Foreskin keratinocyte (primary cell): ENCODE measurements at places on chromosomes 3 and 15. TPM values are rescaled to one million over a fixed set of nuclear protein-coding genes. Genes with fewer than 3 reads are reported as not detected.

GOLGA6D gene
- not detected in 2 replicates for total RNA-seq

GRCh38 chr3:100141586-100141985 lies 27.3 kb upstream of the FILIP1L start:
- no peak for DNase-seq

DNA sequence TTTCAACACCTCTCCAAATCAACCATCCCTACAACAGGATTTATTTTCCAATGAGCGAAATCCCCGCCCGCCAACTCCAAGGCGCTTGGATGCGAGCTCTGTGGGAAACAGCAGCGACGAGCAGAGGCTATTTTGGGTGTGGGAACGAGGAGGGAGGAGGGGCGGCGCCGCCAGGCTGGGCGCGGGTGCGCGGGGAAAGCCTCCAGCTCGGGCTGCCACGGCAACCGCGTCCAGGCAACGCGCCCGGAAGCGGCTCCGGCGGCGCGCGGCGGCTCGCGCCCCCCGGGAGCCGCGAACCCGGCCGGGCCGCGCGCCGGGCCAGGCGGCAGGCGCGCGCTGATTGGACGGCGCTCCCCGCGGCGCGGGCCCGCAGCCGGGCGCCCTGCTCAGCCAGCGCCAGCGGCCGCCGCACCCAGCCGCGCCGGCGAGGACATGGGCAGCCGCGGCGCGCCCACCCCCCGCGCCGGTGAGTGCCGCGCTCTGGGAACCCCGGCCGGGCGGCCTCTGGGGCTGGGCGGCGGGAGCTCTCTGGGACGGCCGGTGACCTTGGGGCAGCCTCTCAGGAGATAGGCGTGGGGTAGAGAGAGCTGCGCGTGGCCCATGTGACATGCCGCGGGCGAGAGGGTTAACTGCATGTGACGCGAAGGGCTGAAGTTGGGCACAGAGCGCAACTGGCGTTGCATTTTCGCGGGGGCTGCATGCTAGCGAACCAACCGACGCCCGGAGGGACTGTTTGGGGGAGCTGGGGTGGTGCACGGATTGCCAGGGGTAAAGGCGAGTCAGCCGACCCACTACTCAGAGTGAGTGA lies at the start of gene FAM81A:
Gene FAM81A, plus strand, starts transcription at position 370 of the 808 bp plus-strand sequence. CDS start 20,441 bp downstream, outside the sequence.
- no peak for DNase-seq

ALDH1A3 gene
- 134 and 232 TPM in 2 replicates for total RNA-seq

GLDN gene
- total RNA-seq, result not detected in 2 replicates

DNA sequence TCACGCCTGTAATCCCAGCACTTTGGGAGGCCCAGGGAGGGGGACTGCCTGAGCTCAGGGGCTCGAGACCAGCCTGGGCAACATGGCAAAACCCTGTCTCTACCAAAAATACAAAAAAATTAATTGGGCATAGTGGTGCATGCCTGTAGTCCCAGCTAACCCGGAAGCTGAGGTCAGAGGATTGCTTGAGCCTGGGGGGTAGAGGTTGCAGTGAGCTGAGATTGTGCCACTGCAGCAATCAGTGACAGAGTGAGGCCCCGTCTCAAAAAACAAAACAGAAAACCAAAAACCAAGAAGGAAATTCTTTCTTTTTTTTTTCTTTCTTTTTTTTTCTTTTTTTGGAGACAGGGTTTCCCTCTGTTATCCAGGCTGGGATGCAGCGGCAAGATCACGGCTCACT lies 3.5 kb downstream of the SPATA12 start:
- no peak for DNase-seq

DNA sequence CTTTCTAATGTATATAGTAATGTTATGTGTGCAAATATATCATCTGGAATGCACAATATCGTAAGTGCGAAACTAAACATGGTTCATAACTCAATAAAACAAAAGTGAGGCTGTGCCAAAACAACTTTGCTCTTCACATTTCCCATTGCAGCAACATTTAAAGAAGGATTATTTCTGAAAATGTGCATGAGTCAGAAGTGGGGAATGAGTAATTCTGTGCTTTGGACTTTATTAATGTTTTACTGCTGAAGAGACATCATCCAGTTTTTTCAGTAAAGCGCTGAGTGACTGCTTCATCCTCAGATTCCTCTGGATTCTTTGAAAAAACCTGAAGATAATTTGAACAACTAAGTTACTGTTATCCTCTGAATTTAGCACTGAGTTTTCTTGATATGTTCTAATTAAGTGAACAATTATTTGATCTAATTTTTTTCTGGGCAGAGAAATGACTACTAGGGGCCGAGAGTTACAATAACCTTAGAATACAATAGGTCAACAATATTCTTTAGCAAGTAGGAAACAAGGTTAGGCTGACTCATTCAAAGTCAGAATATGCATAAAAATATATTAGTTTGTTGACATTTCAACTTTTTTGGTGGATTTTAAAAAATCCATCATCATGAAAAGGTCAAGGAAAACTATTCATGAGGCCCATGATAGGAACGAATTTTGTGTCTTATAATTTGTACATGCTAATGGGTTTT lies 20.0 kb upstream of the PLCL2 start:
- peak; percentile 44 for DNase-seq

GRCh38 chr15:94324117-94324826 lies 92.9 kb downstream of the MCTP2 start:
- peak; percentile 22 for DNase-seq

CHAC1 gene
- total RNA-seq, result 14.4 and 18.5 TPM in 2 replicates

- peak; percentile 44 for DNase-seq
These were observed 69.8 kb downstream of the SQOR start for GRCh38 chr15:45704329-45705249.

GRCh38 chr15:73684581-73685455 lies 635 bp downstream of the CD276 start:
- peak; percentile 58 for DNase-seq

- no peak for DNase-seq
These were observed 187.2 kb downstream of the TLE3 start for GRCh38 chr15:69910514-69910913.

SOX2 gene
- total RNA-seq, result 0.07 and 0.32 TPM in 2 replicates

DNA sequence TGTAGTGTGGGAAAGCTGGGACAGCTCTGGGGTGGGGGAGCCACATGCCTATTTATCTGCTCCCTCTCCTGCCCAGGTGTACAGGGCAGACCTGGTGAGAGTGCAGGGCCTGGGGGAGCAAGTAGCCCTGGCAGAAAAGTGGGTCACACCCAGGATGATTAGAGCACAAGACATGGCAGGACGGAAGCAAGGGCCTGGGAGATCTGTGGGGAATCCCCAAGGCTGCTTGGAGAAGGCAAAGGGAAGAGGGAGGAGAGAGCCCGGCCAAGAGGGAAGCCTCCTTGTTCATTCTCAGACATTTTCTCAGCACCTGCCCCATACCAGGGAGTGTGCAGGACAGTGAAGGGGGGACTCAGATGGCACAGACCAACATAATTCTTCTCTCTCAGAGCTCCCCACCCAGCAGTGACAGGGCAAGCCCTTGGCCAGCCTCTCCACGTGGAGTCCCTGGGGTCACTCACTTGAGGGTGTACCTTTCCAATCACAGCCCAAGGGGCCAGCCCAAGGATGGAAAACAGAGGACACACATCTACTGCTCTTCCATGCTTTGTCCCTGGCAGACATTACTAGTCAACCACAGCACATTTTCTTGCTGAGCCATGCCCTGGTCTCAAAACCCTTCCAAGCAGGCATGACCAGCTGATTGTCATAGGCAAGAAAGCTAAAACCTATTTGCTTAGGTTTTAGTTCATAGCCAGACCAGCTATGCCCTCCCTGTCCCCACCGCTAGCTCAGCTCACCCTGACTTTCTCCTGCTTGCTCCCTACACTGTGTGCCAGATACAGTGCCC lies 4.9 kb upstream of the DUSP7 start:
- peak; percentile 67 for DNase-seq

THSD4 gene
- 44.0 and 56.5 TPM in 2 replicates for total RNA-seq

CD200 gene
- 0.11 and 0.14 TPM in 2 replicates for total RNA-seq

DNA sequence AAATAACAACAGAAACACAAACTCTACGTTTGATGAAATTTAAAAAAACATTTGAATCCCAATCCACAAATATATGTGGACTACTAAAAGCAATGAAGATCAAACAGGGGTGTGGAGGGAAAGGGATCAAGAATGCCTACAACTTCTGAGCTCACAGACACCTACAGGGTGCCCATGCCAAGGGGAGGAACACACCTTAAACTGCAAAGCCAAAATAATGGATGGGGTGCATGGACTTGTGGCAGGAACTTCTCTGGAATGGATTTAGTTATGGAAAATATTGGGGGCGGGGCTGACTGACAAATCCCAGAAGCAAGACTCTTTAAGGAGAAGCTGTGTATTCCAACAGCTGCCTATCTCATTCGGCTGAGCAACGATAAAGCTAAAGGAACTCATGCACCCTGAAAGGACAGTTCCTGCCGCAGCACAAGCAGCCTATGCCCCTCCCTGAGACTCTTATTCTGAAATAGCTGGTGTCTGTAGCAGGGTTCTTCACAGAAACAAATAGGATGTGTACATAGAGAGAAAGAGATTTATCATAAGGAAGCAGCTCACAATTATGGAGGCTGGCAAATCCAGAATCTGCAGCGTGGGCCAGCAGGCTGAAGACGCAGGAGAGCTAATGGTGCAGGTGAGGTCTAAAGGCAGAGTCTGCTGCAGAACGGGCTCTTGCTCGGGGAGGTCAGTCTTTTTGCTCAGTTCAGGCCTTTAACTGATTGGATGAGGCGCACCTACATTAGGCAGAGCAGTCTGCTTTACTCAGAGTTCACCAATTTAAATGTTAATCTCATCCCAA lies 24.5 kb upstream of the PLA2G4D start:
- DNase-seq, result no peak

DNA sequence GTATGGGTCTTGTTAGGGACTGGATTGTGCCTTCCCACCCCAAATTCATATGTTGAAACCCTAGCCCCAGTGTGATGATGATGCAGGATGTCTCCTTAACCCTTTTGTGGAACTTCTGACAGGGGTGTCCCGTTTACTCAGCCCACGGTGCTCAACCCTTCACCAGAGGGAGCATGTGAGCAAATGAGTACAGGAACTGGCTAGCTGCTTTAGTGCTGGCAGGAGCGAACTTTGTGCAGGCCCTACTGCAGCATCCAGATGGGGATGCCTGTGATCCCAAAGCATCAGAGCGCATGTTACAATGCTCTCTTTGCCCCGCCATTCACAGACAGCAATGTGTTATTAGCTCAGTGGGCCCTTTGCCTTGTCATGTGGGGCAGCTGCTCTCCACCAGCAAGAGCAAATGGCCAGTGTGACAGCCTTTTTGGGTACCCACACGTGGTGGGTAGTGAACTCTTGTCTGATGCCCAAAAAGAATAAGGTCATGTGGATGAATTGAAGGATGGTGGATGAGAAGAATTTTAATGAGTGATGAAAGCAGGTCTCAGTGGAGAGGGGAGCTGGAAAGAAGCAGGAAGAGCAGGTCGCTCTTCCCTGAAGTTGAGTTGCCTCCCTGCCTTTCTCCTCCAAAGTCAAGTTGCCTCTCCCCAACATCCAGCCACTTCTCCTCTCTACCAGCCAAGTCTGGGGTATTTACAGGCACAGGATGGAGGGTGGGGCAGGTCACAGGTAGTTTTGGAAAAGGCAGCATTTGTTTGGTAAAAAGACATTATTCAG lies 63.3 kb upstream of the STRIT1 start:
- no peak for DNase-seq

GABRR3 gene
- not detected in 2 replicates for total RNA-seq

DNA sequence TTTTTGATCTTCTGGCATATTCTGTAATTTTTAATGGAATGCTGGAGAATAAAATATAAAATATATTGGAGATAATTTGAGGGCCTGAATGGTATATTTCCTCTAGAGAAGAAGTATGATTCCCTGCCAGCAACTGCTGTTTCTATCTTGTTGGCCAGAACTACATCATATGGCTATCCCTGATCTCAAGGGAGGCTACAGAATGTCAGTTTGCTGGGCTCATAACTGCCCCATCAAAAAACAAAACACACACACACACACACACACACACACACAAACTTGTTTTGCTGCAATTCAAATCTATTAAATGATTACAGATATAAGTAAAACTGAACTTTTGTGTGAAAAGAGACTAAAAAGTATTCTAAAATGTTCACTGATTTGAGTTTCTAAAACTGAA lies 51.0 kb downstream of the RASA2 start:
- no peak for DNase-seq

DNA sequence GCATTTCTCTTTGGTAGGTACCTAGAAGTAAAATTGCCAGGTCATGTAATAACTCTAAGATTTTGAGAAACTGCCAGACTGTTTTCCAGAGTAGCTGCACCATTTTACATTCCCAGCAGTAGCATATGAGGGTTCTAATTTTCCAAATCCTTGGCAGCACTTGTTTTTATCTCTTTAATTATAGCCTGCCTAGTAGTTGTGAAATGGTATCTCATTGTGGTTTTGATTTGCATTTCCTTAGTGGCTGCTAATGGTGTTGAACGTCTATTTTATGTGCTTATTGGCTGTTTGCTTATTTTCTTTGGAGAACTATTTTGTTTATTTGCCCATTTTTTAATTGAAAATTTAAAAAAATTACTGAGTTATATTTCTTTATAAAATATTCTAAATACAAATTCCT lies 117.9 kb downstream of the TCF12 start:
- DNase-seq, result no peak

ASB14 gene
- not detected in 2 replicates for total RNA-seq

GOLGA8M gene
- total RNA-seq, result not detected in 2 replicates

SELENOK gene
- total RNA-seq, result 33.0 and 40.4 TPM in 2 replicates

GRCh38 chr15:90954712-90955623 lies at the start of gene RCCD1:
RCCD1 (plus strand) TSS chr15:90954884; CDS start chr15:90956735, 1,851 bp downstream.
- DNase-seq, result peak; percentile 87
